Psoas muscle (tissue), 8 donors: ENCODE measurements at places on chromosomes 1 and 21. TPM values are rescaled to one million over a fixed set of nuclear protein-coding genes. Genes with fewer than 3 reads are reported as not detected.

RGS1 gene
- 1.1 TPM for polyA plus RNA-seq

FCRL4 gene
- polyA plus RNA-seq, result not detected

TTC39A gene
- polyA plus RNA-seq, result 3.2 TPM

GMEB1 gene
- 12.3 TPM for polyA plus RNA-seq
